ENCODE measurements at places on chromosomes 7 and 10. TPM values are rescaled to one million over a fixed set of nuclear protein-coding genes. Genes with fewer than 3 reads are reported as not detected.
A peak's percentile ranks its signal among the peaks of the same experiment; 100 is the strongest.

TFAM gene
- 129 TPM for total RNA-seq

OR6V1 gene
- total RNA-seq = not detected

DNA sequence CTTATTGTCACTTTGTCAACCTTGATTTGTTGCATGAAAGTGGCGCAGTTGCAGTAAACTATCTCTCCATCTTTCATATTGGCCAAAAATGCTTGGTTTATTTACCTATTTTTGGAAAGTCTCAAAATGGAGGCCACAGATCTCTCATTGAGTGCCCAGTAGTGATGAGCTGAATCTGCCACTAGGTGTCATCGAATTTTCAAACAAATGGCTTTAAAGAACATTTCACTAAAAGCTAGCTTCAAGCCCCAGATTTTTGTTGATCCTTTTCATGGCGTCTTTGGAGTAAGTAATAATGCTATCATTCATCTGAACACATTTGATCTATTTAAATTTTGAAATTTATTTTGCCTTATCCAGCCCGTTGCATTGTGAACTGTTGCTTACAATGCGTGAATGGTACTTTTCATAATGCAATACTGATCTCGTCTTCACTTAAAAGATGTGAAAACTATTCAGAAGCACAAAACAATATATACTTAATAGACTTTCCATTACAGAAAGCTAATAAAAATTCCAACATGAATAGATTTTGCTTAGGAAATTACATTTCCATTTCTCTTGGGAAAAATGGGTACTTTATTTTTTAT, 236.2 kb downstream of the DNAJB9 start:
- H3K4me1 ChIP-seq = no peaks in the 10 kb centered on the region
- no peak overlapping the region for H3K4me3 ChIP-seq
- H3K27ac ChIP-seq = no peak overlapping the region
- H3K27me3 ChIP-seq = no peaks in the 10 kb centered on the region
- DNase-seq = no peak
- no peaks in the 10 kb centered on the region for H3K36me3 ChIP-seq

- DNase-seq = no peak
- H3K4me3 ChIP-seq = no peak overlapping the region
- H3K36me3 ChIP-seq = peaks cover 17% of the 10 kb centered on the region
- H3K4me1 ChIP-seq = no peaks in the 10 kb centered on the region
- no peak overlapping the region for H3K27ac ChIP-seq
Observed at GRCh38 chr7:80216996-80217842, 82.6 kb downstream of the GNAI1 start.

DNA sequence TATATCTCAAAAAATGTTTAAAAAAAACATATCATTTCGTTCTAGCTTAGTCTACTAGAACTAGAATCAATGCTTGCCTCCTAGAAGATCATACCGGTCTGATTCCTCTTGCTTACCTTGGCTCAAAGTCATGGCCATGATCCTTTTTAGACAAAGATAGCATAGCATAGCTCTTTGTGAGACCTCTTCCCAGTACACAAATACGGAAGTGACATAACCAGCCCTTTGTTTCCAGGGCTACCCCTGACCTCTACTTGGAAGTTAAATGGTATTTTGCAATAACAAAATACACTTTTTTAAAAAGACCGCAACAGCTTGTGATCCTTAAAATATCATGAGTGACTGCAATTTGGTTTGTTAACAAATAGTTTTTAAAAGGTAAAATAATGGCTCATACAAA, 130.7 kb upstream of the NOBOX start:
- no peak overlapping the region for H3K4me3 ChIP-seq
- H3K27me3 ChIP-seq = no peaks in the 10 kb centered on the region
- H3K4me1 ChIP-seq = peaks cover 2% of the 10 kb centered on the region
- peaks cover 8% of the 10 kb centered on the region for H3K36me3 ChIP-seq
- H3K27ac ChIP-seq = peak overlapping the region; percentile 93
- DNase-seq = no peak

DNA sequence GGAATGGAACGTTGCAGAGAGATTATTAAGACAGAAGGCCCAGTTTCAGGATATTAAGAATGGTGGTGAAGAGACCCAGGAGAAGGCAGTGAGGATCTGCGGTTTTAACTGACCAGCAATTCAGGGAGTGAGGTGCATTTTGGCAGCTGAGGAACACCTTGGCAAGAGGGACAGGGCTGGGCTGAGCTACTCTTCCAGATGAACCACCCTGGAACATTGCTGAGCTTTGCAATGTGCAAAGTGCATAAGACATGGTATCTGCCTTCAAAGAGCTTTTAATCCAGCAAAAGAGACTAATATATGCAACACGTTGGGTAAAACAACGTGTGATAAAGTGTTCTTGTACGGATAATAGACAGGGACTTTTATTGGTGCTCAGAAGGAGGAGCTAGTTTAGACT, 181.0 kb upstream of the AGK start:
- no peak overlapping the region for H3K27ac ChIP-seq
- no peak for DNase-seq
- H3K36me3 ChIP-seq = no peaks in the 10 kb centered on the region
- no peaks in the 10 kb centered on the region for H3K27me3 ChIP-seq
- peaks cover 8% of the 10 kb centered on the region for H3K4me1 ChIP-seq

GRCh38 chr7:375321-375831, 85.4 kb downstream of the FOXL3 start:
- no peaks in the 10 kb centered on the region for H3K27me3 ChIP-seq
- H3K36me3 ChIP-seq = no peaks in the 10 kb centered on the region
- no peak overlapping the region for H3K27ac ChIP-seq
- H3K4me3 ChIP-seq = no peak overlapping the region
- H3K4me1 ChIP-seq = no peaks in the 10 kb centered on the region
- DNase-seq = peak; percentile 27

GRCh38 chr7:132652507-132652906, 76.2 kb upstream of the PLXNA4 start:
- peaks cover 2% of the 10 kb centered on the region for H3K4me1 ChIP-seq
- no peak overlapping the region for H3K4me3 ChIP-seq
- no peaks in the 10 kb centered on the region for H3K27me3 ChIP-seq

GRCh38 chr7:150990416-150991186, at the start of gene NOS3:
NOS3 (plus strand) TSS chr7:150991017; CDS start chr7:150993804, 2,787 bp downstream.
- H3K4me3 ChIP-seq = no peak within 1 kb of the TSS
- no peaks in the 10 kb centered on the region for H3K36me3 ChIP-seq
- H3K27me3 ChIP-seq = no peaks in the 10 kb centered on the region
- H3K4me1 ChIP-seq = no peaks in the 10 kb centered on the region
- DNase-seq = peak; percentile 83
- no peak within 1 kb of the TSS for H3K27ac ChIP-seq

Measured in H9 (cell line).